ENCODE measurements at places on chromosomes 3 and 15.

GRCh38 chr3:150315721-150316120 lies 92.4 kb upstream of the TSC22D2 start:
- no peak for DNase-seq

- no peak for DNase-seq
Observed at GRCh38 chr15:76996526-76997401, 1.8 kb downstream of the PSTPIP1 start.

DNA sequence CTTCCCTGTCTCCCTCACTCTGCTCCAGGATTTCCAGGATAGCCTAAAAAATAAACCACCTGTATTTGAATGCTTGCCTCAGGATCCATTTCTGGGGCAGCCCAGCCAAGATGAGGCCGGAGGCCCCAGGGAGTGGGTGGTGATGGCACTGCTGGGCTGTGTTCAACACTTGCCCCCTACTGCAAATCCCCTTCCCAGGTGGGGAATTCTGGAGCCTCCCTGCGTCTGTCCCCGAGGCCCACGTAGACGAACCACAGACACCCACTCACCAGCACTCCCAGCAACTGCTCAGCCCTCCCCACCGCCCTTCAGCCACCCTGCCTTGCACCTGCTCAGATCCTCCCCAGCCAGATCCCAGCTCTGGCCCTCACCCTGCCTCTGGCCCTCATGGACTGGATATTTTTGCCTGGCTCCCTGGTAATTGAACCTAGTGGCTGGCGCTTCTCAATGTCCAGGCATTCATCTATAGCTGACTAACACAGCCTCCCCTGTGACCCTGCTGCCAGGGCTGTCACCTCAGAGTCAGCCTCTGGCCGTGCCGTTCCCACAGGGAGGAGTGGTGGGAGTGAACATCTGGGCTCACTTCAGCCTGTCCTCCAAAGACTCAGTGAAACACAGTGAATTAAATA lies 17.1 kb upstream of the EPB42 start:
- no peak for DNase-seq

GRCh38 chr3:4565809-4566501 lies 72.8 kb downstream of the ITPR1 start:
- no peak for DNase-seq

- no peak for DNase-seq
Observed at GRCh38 chr3:46029953-46030543, 2.8 kb upstream of the XCR1 start.

- DNase-seq, result no peak
Observed at GRCh38 chr3:101216710-101217465, 103.5 kb downstream of the IMPG2 start.

DNA sequence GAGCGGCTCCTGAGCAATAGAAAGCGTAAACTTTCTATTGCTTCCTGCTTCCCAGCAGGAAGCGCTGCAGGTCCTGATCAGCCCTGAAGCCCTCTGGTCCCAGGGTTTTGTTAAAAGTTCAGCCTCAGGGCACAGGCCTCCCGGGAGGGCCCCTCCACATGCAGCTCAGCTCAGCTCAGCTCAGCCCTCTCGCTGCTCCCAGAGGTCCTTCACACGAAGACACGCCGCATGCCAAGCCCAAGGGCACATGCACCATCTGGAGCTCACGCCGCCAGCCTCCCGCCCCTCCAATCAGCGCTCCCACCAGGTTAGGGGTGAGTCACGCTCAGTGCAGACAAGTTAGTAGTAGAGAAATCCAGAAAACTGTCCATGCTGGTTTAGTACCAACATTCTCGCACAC lies 12.7 kb downstream of the TKT start:
- DNase-seq, result peak; percentile 70

DNA sequence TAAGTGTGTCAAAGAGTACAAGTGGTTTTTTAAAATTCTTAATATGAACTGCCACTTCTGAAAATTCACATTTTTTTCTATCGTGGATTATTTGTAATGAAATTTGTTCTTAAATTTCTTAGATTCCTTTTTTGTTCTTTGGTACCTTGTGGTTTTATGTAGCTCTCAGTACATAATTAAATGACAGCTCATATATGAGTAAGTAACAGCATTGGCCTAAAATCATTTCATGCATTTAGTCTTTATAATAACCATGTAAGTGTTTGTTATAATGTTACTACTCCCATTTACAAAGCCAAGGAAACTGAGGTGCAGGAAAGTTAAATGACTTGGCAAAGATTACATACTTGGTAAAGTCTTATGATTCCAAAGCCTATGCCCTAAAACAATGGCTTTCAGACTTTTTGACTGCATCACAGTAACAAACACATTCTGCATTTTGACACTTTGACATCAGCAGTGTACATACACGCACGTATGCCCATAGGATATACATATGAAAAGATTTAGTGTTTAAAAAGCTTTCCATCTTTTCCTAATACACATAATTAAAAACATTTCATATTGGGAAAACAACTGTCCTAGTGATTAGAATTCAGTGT lies 14.9 kb downstream of the SPRED1 start:
- no peak for DNase-seq

DNA sequence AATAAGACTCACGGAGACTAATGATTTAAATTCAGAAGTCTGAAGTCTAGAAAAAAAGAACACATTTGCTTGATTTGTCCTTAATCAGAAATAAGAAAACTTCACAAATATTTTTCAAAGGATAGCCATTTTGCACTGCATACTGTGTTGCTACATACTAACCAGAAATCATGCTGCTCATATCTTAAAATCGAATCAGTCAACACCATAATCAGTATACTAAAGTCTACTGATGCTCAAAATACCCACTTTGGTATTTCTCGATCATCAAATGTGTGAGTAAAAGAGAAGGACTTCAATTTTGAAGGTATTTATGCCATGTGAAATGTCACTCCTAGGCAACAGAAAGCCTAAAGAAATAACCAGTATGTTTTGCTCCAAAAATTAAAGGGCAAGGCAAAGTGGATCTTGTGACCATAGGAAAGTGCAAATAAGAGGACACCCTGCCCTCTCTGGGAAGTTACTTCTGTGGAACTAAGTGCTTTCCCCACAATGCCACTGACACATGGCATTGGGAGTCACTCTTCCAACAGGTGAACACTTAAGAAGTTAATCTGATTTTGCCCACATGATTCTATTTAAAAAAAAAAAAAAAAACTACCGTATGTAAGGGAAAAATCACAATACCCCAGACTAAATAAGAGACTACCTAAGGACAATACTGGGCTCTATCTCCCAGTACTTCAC lies 2.7 kb downstream of the LRIG1 start:
- no peak for DNase-seq

- DNase-seq, result no peak
Observed at GRCh38 chr3:100782348-100782747, 73.1 kb downstream of the TFG start.

GRCh38 chr3:117084739-117085270 lies 375.2 kb downstream of the TUSC7 start:
- no peak for DNase-seq

- DNase-seq, result peak; percentile 35
Observed at GRCh38 chr3:143820466-143821221, 27.6 kb downstream of the SLC9A9 start.

DNA sequence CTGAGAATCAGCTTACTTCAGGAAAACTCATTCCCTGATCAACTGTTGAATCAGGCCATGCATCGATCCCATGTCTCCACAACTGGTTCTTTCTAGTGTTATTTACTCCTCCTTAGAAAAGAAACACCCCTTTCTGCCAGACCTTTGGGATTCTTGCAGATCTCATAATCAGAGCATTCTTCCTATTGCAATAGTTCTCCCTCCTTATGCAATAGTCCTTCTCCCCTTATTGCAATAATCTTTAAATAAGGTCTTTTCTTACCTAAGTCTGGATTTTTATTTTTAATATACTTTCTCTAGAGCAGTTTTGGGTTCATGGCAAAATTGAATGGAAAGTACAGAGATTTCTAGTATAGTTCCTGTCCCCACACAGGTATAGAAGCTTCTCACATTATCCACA lies 141.9 kb upstream of the SGO1 start:
- no peak for DNase-seq

DNA sequence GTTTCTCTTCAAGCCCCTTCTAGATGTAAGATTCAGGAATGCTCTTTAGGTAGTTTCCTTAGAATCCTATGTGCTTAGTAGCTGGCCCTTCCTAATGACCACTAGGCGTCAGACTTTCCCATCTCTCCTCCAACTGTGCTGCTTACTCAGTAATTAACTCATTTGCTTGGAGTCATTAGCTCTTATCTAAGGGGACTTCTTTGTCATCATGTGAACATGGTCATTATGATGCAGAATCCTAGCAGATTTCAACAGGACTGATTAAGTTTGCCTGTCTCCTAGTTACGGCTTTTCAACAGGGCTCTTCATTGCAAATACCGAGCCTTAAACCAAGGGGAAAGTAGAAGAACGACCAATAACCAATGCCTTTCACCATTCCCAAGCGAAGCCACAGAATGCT lies 46.4 kb downstream of the GJD2 start:
- peak; percentile 92 for DNase-seq

DNA sequence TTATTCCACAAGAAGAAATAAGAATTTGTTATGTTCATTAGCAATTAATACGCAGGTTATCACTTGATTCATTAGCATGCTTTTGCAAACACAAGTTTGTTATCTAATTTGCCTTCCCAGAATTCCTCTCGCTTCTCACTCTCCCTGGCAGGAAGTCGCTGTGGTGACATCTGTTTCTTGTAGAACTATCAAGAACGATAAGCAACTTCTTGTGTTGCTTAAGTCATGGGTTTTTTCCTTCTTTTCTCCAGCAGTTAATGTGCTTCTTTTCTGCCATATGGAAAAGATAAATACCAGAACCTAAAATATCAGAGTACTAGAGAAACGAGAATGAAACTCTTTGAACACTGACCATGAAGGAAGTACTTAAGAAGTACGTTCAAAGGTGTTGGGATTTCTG lies 99.8 kb upstream of the CHMP2B start:
- DNase-seq, result no peak

DNA sequence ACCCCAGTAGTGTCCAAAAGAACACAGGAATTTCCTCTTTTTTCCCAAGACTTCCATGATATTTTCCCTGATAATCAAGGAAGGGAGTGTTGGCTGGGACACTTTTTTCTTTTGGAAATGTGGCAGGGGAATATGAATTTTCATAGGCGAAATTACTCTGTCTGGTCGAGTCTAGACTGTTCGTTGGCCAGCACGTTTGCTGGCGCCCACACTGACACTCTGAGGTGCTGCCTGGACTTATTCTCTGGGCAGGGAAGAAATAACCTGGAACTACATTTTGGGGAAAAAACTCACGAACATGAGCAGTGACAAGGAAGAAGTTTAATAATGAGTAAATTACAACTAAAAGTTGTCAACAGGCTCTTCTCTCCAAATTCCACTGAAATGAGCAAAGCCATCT lies 209.3 kb upstream of the CTDSPL start:
- DNase-seq, result no peak

GRCh38 chr3:104642827-104643226 lies 723.9 kb upstream of the ALCAM start:
- DNase-seq, result no peak

DNA sequence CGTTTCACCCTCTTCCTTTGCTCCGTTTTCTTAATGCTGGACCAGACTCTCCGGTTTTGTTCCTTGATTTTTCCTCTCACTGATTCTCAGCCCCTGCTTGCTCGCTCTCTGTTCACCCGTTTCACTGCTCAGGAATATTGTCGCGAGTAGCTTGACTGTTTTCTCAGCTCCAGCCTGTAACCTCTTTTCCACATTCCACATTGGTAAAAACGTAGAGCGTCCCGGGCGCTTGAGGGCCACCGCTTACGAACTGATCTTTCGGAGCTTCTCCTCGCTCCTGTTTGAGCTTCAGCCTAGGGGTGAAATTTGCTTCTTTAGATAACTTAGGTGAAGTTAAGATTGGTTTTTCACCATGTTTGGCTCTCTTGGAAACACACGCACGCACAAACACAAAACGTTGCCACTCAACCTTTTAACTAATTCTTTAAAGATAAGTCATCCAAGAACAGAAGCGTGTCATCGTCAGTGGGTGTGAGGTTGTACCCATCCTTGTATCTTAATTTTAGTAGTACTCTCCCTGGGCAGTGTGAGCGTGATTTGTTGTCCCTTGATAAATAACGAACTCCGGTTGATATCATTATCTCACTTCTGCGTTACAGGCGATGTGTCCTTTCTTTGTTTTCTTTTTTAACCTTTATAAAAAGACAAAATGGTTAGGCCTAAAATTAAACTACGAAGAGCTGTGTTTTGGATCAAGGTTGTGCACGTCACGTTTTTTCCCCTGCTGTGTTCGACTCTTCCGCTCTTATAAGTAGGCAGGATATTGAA lies 1.0 kb downstream of the PAK2 start:
- peak; percentile 74 for DNase-seq

DNA sequence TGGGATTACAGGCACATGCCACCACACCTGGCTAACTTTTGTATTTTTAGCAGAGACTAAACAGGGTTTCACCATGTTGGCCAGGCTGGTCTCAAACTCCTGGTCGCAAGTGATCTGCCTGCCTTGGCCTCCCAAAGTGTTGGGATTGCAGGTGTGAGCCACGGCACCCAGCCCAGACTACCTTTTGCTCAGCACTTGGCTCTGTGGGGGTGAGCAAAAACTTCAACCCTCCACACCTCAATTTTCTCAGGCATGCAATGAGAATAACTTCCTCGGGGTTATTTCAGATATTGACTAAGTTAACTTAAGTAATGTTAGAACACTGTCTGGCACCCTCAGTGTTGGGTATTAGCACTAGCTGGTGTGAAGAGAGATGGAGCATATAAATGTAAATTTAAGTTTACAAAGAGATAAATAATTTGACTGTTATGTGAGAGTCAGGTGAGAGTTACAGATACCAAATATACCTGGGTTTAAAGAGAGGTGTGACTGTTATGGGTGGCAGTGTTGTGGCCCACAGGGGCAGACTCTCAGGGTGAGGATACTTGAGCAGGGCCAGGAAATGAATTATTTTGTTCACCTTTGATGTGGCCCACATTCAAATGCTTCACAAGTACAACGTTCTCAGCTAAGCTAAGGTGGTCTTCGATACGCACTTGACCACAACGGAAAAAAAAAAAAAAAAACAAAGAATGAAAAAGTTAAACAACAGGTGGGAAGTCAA lies 29.0 kb downstream of the CPOX start:
- DNase-seq, result no peak

DNA sequence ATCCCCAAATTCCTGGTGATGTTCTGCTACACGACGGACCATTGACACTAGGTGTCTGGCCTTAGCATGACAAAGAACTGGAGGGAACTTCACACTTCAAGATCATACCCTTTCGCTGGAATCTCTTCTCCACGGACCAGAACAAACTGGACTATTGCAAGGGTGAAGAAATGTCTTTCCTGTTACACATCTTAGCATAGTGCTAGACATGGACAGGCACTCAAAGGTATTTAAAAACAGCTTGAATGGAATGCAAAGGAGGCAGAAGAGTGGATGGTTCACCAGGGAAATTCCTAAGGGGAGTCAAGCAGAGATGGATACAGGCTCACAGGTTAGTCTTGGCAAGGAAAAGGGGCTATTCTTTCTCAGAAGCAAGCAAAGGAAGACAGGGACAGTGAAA lies 33.5 kb upstream of the PDZRN3 start:
- DNase-seq, result peak; percentile 66

- no peak for DNase-seq
Observed at GRCh38 chr3:159978353-159978752, 10.3 kb upstream of the IL12A start.

- DNase-seq, result no peak
Observed at GRCh38 chr3:36678216-36679013, 85.9 kb downstream of the DCLK3 start.

Data from mesendoderm (in vitro differentiated cells).